Right atrium auricular region (tissue), 2 donors: ENCODE measurements at places on chromosomes 6 and 20. TPM values are rescaled to one million over a fixed set of nuclear protein-coding genes. Genes with fewer than 3 reads are reported as not detected.
A peak's percentile ranks its signal among the peaks of the same experiment; 100 is the strongest.

DNA sequence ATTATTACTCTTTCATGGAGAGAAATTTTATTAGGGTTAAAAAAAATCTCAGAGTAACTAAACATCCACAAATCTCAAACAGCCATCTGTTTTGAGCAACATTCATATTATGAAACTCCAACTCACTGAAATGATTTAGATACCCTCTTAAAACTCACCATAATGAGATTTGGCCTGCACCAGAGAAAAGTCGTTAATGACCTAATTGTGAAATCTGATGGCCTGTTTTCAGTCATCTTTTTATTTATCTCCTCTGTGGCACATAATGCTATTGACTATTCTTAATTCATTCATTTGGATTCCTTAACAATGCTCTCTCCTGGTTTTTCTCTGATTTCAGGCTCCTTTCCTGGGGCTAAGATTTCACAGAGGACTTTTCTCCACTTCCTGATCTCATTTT, 192.7 kb downstream of the RNF144B start:
- no peaks in the 10 kb centered on the region for H3K27me3 ChIP-seq
- no peak overlapping the region for H3K27ac ChIP-seq
- no peak overlapping the region for H3K4me3 ChIP-seq
- no peak for DNase-seq
- no peaks in the 10 kb centered on the region for H3K4me1 ChIP-seq
- no peaks in the 10 kb centered on the region for H3K36me3 ChIP-seq

DNA sequence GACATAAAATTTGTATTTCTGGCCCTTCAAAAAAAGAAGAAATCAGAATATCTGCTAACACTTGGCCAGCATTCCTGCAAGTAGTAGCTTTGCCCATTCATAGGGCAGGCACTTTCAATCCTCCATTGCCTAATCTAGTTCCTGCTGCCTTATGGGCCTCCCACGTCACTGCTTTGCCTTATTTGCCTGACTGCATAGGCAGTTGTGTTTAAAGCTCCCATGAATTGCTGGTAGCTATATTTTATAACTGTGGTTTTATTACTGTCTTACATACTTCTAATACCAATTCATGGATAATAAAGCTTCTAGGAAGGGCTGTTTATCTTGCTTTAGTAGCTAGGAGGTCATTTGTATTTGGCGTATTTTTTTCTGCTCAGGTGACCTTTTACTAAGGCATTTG, 7.7 kb upstream of the SLC35A1 start:
- DNase-seq, result no peak
- H3K27me3 ChIP-seq, result no peaks in the 10 kb centered on the region
- H3K4me1 ChIP-seq, result no peaks in the 10 kb centered on the region
- H3K4me3 ChIP-seq, result no peak overlapping the region

DNA sequence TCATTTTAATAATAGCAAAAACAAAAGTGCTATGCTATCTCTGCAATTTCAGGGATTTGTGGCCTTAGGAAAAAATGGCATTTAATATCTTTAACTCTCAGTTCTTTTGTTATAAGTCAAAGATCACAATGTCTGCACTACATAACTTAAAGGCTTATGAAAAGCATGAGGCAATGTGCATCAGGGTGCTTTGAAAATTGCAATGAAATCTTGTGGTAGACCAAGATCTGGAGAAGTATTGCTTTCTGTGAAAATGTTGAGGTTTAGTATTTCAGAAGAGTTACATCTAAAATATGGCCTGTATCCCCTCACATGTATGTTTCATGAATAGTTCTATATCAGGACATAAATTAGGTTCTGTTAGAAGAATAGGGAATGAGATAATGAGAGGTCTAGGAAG, 200.6 kb downstream of the MEI4 start:
- H3K27me3 ChIP-seq, result no peaks in the 10 kb centered on the region
- no peaks in the 10 kb centered on the region for H3K36me3 ChIP-seq
- no peak for DNase-seq
- no peak overlapping the region for H3K4me3 ChIP-seq

- H3K4me3 ChIP-seq, result no peak overlapping the region
- no peak for DNase-seq
- no peaks in the 10 kb centered on the region for H3K36me3 ChIP-seq
- no peak overlapping the region for H3K27ac ChIP-seq
Observed at GRCh38 chr6:69022993-69023392, 387.9 kb downstream of the ADGRB3 start.

DNA sequence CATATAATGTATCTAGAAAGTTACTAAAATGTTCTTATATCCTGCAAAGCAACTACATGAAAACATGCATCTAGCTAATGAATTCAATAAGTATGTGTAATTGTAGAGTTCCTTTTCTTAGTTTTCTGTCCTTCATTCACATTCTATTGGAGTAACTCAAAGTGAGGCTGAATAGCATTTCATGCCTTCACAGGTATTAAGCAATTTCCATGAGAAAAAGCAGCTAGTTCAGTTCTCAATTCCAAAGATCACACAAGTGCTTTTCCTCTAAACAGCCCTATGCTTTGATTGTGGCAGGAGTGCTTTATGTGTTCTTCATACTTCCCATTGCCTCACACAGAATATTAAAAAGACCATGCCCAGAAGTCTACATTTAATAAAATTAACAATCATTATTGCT, 274.9 kb downstream of the RFPL4B start:
- H3K4me3 ChIP-seq, result no peak overlapping the region
- H3K27ac ChIP-seq, result no peak overlapping the region
- H3K4me1 ChIP-seq, result no peaks in the 10 kb centered on the region
- H3K27me3 ChIP-seq, result no peaks in the 10 kb centered on the region
- no peak for DNase-seq
- H3K36me3 ChIP-seq, result no peaks in the 10 kb centered on the region

DNA sequence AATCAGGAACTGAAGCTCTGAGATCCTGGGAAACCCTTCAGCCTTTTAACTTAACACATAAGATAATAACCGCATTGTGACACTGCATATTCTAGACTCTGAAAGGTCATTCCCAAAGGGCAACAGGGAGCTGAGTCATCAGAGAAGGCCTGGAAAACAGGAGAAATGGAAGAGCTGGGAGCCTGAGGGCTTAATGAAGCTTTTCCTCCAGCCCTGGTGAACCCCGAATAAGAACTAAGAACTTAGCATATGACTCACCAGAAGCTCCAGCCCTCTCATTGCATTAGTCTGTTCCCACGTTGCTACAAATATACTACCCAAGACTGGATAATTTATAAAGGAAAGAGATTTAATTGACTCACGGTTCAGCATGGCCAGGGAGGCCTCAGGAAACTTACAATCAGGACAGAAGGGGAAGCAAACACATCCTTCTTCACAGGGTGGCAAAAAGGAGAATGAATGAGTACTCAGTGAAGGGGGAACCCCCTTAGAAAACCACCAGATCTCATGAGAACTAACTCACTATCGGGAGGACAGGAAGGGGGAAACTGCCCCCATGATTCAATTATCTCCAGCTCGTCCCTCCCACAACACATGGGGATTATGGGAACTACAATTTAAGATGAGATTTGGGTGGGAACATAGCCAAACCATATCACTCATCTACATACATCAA, 648.5 kb downstream of the TFAP2A start:
- H3K4me1 ChIP-seq, result no peaks in the 10 kb centered on the region
- no peak overlapping the region for H3K4me3 ChIP-seq
- no peaks in the 10 kb centered on the region for H3K27me3 ChIP-seq
- no peak overlapping the region for H3K27ac ChIP-seq

GRCh38 chr6:17964633-17965032, 22.8 kb downstream of the KIF13A start:
- H3K36me3 ChIP-seq, result no peaks in the 10 kb centered on the region
- H3K4me1 ChIP-seq, result peaks cover 75% of the 10 kb centered on the region
- peak overlapping the region; percentile 53 for H3K27ac ChIP-seq

DNA sequence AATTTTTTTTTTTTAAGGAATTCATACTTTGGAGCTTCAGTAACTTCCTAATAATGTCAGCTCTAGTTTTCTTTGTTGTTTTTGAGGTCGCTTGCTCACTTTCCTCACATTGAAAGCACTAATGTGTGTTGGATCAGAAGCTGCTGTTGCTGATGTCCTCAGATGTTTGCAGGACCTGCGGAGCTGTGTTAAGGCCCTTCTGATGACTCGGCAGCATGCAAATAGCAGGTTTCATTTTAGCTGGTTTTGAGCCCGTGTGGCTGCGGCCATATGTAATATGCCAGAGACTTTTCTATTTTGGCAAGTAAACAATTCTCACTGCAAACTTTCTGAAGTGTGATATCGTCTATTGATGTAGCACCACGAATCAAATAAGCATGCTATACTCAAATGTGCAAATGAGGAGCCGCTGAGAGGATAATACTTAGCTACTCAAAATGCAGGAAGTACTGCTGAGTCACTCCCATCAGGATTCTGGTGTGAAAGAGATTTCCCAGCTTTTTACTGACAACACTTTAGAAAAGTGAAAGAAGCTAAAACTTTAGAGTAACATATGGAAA, 187.8 kb downstream of the SASH1 start:
- peaks cover 66% of the 10 kb centered on the region for H3K36me3 ChIP-seq
- no peak for DNase-seq
- peak overlapping the region; percentile 59 for H3K27ac ChIP-seq
- H3K4me3 ChIP-seq, result no peak overlapping the region
- H3K27me3 ChIP-seq, result no peaks in the 10 kb centered on the region

DNA sequence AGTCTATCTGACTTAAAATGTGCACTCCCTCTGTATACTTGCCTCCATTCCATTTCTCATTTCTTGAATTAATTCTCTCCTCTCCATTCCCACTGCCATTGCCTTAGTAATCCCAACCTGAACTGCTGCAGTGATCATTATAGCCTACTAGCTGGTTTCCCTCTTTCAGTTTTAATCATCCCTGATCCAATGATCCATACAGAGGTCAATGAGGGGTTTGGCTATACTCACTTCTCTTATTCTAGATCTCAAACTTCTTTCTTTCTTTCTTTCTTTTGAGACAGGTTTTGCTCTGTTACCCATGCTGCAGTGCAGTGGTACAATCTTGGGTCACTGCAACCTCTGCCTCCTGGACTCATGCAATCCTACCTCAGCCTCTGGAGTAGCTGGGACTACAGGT, 17.6 kb downstream of the MAP3K7 start:
- DNase-seq, result no peak
- no peaks in the 10 kb centered on the region for H3K4me1 ChIP-seq
- H3K36me3 ChIP-seq, result peaks cover 9% of the 10 kb centered on the region
- H3K27me3 ChIP-seq, result no peaks in the 10 kb centered on the region

GRCh38 chr6:144162977-144163376, 12.7 kb downstream of the STX11 start:
- peaks cover 21% of the 10 kb centered on the region for H3K4me1 ChIP-seq
- H3K27ac ChIP-seq, result no peak overlapping the region
- no peaks in the 10 kb centered on the region for H3K36me3 ChIP-seq

DNA sequence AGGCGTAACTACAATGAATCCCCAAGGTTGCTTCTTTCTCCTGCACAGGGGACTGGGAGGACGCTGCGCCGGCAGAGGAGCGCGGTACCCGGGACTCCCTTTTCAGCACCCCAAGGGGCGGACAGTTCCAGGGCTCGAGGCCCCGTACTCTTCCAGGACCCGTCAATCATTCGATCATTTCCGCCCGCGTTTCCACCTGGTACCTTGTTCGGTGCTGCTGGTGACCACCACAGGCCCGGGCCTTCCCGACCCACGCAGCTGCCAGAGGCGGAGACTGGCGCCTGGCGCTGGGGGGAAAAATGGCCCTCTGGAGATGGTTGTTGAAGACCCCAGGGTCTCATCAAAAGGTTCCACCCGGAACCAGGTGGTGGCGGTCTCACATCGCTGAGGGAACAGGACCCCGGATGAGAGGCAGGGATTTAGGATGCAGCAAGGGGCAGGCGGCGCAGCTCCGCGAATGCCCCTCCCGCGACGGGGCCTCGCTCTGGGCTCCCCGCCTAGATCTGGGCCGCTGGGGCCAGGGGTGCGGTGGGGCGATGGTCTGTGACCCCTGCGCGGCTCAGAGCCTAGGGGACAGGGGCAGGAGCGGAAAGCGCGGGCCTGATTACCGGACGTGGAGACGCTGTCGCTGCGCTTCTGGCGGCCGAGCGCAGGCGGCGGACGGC, 744 bp downstream of the VSX1 start:
- peak; percentile 42 for DNase-seq
- H3K4me1 ChIP-seq, result peaks cover 44% of the 10 kb centered on the region
- H3K27me3 ChIP-seq, result peaks cover 48% of the 10 kb centered on the region
- no peaks in the 10 kb centered on the region for H3K36me3 ChIP-seq
- H3K4me3 ChIP-seq, result peak overlapping the region; percentile 14
- H3K27ac ChIP-seq, result no peak overlapping the region

The GPR63 gene
- total RNA-seq, result 0.37 TPM

The C6orf141 gene
- 0.75 TPM for total RNA-seq

The ABHD16B gene
- total RNA-seq, result not detected

The TMEM244 gene
- total RNA-seq, result not detected

The CD40 gene
- total RNA-seq, result 14.9 TPM

The RPP21 gene
- 46.6 TPM for total RNA-seq
